ENCODE measurements at places on chromosomes 2 and 18. TPM values are rescaled to one million over a fixed set of nuclear protein-coding genes. Genes with fewer than 3 reads are reported as not detected.

DNA sequence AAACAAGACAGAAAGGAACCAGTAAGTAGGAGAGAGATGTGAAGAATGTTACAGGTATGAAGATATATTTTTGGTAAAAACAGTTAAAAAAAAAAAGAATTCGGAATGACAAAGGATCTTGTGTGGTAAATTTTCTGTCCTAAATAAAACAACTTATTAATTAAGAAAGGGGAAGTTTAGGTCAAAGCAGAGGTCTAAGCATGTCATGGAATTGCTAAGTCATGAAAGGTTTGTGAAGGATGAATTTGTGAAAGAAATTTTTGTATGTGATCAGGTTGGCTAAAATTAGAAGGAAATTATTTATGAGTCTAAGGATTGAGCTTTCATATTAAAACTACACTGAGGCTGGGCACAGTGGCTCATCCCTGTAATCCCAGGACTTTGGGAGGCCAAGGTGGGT, 11.1 kb upstream of the ALPG start:
- no peak for DNase-seq

DNA sequence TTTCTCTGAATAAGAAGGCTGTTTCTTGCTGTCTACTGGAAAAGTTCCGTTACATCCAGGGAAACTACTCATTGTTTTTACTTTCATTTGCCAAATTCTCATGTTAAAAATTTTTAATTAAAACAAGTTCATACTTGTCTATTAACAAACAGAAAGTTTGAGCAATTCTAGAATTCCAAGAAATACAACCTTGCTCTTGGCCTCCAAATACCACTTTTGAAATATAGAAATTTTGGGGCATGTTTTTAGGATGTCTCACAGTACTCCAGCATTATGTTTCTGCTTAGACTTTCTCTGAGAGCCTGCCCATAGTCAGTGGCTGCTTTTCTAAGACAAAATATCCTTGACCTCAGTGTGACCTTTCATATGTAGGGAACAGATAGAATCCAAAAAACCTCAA, 228.7 kb upstream of the RND3 start:
- peak; percentile 26 for DNase-seq

DNA sequence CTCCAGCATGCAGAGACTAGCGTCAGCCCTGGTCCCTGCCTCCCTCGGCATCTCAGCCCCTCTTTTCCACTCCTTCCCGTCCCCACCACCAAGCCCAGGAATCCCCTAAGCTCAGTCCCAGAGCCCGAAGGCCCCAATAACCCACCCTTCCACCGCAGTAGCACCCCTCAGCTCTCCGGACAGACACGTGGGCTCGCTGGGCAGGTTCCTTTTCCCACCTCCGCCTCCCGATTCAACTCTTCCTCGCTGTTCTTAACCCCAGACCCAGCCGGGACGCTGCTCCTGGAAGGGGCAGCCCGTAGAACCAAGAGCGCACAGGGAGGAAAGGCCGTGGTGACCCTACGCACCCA, 1.4 kb downstream of the IHH start:
- no peak for DNase-seq

DNA sequence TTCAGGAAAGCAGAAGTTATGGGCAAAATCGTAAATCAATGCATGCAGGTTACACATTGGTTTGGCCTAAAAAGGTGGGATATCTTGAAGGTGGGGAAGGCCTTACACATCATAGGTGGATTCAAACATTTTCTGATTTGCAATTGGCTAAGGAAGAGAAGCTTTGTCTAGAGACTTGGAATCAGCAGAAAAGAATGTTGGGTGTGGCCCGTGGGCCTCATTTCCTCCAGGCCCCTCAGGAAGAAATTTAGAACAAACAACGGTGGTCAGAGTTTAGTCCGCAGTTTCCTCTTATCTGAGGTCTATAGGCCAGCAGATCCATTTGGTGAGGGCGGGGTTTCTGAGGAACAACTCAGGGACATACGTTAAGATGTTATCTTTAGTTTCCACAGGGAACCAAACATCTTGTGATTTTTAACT, 50.9 kb upstream of the AFF3 start:
- no peak for DNase-seq

DNA sequence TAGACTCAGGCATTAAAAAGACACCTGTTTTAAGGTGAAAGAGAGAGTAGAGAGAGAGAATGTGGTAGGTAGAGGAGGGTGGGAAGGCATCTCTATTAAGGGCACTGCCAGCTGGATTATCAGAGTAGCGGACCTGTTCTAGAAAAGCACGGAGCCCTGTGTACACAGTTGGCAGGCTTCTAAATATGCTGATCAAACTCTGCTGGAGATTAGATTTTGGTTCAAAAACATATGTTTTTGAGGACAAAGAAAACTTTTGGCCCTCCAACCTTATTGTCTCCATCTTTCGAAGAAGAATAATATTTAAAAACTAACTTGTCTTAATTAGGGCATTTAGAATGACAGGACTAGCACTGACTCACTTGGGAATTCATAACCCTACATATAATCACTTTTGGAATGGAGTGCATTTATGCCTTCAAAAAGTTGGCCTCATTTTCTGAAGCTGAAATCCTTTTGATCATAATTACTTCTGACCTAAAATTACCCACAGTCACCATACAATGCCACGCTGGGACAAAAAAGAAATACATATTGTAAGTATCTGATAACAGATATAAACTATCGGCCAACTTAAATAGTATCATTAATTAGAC, 254.6 kb downstream of the MEIS1 start:
- no peak for DNase-seq

DNA sequence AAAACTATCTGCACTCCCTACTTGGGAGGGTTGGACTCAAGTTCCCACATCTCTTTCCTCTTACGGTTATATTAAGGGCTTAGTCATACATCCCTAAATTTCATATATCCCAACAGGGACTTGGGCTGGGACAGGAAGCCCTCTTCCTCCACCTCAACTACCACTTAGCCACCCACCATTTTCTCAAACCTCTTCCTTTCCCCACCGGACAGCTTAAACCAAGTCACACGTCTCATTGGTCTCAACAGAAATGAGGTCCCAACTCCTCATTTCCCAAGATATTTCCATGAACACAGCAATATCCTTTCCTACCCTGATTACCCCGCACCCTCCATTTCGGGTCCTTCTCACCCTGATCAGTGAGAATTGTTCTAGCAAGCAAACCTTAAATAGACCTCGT, 736 bp downstream of the ZSCAN30 start:
- peak; percentile 35 for DNase-seq

DNA sequence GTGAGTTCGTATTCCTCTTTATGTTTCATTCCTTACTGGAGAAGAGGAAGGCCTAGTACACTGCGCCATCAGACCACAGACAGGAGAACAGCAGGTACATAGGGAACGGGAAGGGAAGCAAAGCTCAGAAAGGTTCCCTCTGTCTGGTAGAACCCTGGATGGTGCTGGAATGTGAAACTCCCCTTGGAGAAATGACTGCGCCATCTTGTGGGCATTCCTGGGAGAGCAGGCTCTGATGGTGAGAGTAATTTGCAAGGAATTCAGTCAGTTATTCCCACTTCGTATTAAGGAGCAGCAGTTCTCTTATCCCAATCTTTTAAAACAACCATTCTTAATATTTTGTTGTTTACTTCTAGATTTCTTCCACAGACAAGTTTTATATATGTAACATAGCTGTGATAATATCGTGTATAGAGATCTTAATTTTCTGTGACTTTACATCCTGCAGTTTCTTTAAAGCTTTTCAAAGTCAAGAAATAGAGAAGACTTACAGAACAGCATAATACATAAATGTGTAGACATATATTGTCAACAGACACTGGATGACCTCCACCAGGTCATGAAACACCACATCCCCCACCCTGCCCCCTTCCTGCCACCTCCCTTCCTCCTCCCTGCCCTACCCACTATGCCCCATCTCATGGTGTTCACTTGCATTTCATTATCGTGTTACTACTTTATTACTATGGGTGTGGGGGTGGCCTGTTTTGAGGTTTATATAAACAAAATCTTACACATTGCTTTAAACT, 83.9 kb downstream of the ARHGEF4 start:
- peak; percentile 35 for DNase-seq

- no peak for DNase-seq
Observed at GRCh38 chr2:226584518-226585055, 215.0 kb downstream of the IRS1 start.

DNA sequence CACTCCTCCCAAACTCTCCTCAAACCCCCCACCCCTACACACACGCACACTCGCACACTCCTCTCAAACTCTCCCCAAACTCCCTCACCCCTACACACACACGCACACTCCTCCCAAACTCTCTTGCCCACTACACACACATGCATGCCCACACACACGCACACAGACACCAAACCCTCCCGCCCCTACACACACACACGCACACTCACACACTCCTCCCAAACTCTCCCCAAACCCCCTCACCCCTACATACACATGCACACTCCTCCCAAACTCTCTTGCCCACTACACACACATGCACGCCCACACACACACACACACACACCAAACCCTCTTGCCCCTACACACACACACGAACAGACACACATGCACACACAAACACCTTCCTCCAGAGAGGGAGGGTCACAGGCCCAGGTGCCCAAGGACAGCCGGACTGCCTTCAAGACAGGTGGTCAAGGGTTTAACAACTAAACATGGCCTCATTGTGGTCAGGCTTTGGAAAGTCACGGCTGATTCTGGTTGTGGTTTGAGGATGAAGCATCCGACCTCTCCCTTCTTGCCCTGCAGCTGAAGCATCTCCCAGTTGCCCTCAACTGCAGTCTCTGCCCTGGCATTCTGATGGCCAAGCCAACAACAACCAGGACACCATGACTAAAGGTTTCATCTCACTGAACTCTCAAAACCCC, 72.3 kb upstream of the SNTG2 start:
- no peak for DNase-seq

GRCh38 chr2:28394331-28394877, 1.7 kb downstream of the FOSL2 start:
- DNase-seq = no peak

DNA sequence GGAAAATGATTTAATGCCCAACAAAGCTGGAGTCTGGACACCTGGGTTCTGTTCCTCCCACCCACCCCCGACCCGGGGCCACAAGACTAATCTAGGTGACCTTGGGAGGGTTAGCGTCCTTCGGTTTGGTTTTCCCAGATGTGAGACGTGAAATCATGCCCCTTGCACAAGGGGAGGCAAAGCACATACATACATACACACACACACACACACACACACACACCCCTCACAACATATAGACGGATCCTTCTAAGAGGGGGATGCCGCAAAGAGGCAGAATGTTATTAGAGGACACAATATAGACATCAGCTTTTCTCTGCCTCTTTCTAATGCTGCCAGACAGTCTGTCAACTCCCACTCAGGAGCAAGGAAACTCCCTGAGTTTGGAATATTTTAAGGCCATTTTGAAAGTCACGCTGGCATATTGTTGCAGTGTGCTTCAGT, 616 bp upstream of the RBMS1 start:
- DNase-seq = no peak

- DNase-seq = peak; percentile 33
Observed at GRCh38 chr18:76847916-76848315, 25.6 kb downstream of the ZNF236 start.

DNA sequence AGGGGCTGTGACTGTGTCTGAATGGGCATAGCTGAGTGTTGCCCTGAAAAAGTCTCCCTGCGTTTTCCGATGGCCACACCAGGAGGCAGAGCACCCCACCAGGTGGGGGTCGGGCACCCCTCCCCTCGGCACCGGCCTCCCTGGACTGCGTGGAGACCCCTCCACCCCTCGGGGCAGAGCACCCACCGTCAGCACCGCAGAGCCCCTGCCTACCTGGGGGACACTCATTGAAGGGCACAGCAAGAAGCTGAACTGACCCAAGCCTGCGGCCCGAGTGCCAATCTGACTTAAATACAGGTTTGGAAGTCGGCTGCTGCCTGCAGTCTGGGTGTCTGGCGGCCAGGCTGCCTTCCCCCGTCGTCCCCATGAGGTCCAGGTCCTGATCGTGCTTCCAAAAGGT, 69.9 kb downstream of the KCNG2 start:
- no peak for DNase-seq

GRCh38 chr2:106094131-106094841, 99.8 kb downstream of the UXS1 start:
- DNase-seq = no peak

GRCh38 chr2:58448065-58448507, 207.0 kb upstream of the FANCL start:
- peak; percentile 81 for DNase-seq

- DNase-seq = no peak
Observed at GRCh38 chr2:123493687-123494086, 531.4 kb upstream of the CNTNAP5 start.

DNA sequence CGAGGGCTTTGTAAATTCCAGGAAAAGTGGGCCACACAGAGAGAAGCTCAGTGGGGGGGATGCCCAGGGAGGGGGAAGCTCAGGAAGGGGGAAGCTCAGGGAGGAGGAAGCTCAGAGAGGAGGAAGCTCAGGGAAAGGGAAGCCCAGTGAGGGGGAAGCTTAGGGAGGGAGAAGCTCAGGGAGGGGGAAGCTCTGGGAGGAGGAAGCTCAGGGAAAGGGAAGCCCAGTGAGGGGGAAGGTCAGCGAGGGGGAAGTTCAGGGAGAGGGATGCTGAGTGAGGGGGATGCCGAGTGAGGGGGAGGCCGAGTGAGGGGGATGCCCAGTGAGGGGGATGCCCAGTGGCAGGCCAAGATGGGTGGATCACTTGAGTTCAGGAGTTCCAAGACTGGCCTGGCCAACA, 821 bp upstream of the CHRNG start:
- DNase-seq = no peak

- DNase-seq = no peak
Observed at GRCh38 chr2:120347396-120348060, 1.6 kb downstream of the INHBB start.

DNA sequence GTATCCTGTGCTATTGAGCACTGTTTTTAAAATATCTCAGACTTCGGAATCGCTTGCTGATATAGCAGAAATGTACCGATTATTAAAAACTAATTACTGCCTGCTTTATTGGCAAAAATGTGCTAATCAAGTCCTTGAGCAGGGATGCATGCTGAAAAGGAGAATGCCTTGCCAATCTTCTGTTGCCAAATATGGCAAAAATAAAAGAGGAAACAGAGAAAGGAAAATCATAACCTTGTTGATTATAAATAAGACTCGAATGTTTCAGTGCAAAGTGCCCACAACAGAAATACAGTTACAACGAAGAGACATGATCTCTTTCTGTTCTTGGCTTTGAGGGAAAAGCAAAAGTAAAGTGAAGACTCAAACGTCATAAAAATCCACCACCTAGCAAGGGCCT, 248.5 kb downstream of the TMEM182 start:
- no peak for DNase-seq

GRCh38 chr2:149744865-149745264, 157.3 kb upstream of the MMADHC start:
- DNase-seq = no peak

DNA sequence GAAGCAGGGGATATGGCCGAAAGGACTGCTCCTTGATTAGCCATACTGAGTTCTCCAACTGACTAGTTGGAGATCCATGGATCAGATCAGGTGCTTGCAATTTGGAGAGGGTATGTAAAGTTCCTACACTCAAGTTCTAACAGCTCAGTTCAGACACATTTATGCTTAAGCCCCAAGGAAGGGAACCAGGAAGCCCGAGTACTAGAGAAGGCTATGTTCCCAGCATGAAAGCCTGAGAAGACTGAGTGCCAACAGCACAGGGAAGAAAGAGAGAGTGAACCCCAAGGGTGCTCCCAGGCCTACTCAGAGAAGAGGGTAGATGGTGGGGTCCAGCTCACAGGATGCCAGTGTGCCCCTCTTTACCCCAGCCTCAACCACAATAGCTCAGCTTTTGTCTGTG, 16.1 kb upstream of the SPTBN1 start:
- DNase-seq = no peak

Gene DYNAP
- total RNA-seq = not detected

Gene DYSF
- total RNA-seq = 59.5 TPM

Gene DSG4
- total RNA-seq = not detected

Gene TRIM43
- not detected for total RNA-seq

Gene SEMA4F
- 11.3 TPM for total RNA-seq

Gene PAX8
- total RNA-seq = 2.3 TPM

Gene PLEK
- not detected for total RNA-seq

All from LHCN-M2 (cell line).